ENCODE measurements at places on chromosomes 6 and 20.
A peak's percentile ranks its signal among the peaks of the same experiment; 100 is the strongest.

DNA sequence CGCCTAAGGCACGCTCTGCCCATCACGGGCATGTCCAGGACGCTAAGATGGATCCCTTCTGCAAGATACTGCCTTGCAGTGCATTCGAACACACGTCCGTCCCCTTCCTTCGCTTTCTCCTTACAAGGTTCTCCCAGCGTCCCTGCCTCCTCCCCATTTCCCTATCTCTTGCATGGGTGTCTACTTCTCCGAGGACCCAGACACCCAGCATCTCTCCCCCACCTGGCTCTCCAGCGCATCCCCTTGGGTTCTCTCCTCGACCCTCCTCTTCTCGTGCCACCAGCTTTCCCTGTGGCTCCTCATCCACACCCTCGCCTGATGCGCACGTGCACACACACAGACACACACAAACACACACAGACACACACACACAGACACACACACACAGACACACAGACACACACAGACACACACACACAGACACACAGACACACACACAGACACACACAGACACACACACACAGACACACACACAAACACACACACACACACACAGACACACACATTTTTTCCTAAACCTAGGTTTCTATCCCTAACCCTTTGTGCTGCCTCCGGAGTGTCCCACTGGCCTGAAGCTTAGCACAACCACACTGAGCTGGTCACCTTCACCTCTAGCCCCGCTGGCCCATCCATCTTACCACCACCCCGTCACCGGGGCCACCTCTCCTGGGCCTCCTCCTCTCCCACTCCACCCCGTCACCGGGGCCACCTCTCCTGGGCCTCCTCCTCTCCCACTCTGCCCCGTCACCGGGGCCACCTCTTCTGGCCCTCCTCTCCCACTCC lies 31.9 kb downstream of the ANKRD60 start:
- no peak for DNase-seq

GRCh38 chr6:29255530-29255929 lies 46.0 kb upstream of the OR14J1 start:
- DNase-seq: no peak

DNA sequence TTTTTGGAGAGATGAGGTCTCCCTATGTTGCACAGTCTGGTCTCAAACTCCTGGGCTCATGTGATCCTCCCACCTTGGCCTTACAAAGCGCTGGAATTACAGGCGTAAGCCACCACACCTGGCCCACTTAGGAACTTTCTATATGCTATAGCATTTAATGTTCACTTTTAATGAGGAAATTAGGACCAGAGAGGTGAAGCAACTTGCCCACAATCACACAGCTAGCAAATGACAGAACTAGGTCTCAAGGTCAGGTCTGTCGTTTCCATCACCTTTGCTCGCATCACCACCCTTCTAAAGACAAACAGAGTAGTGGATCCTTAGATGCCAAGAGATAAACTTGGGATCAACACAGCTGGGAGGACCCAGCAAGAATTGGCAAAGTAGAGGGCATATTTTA lies 381.7 kb downstream of the CD83 start:
- DNase-seq: no peak

GRCh38 chr20:40741507-40742106 lies 52.6 kb upstream of the MAFB start:
- peak; percentile 13 for DNase-seq

- DNase-seq: peak; percentile 52
Measured at GRCh38 chr6:41878961-41879405, 16.2 kb downstream of the USP49 start.

DNA sequence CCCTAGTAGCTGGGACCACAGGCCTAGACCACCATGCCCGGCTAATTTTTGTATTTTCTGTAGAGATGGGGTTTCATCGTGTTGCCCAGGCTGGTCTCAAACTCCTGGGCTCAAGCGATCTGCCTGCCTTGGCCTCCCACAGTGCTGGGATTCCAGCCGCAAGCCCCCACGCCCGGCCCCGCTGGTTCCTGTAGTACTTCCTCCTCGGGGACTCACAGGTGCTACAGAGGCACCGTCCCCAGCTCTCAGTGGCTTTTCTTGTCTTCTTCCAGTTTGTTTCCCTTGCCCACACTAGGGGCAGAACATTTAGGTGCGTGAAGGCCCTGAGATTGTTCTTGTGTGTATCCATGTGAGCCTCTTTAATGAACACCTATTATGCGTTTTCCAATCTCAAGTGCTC lies 773 bp upstream of the ZBP1 start:
- no peak for DNase-seq

- DNase-seq: no peak
Measured at GRCh38 chr6:30020626-30021025, 40.4 kb upstream of the POLR1H start.

DNA sequence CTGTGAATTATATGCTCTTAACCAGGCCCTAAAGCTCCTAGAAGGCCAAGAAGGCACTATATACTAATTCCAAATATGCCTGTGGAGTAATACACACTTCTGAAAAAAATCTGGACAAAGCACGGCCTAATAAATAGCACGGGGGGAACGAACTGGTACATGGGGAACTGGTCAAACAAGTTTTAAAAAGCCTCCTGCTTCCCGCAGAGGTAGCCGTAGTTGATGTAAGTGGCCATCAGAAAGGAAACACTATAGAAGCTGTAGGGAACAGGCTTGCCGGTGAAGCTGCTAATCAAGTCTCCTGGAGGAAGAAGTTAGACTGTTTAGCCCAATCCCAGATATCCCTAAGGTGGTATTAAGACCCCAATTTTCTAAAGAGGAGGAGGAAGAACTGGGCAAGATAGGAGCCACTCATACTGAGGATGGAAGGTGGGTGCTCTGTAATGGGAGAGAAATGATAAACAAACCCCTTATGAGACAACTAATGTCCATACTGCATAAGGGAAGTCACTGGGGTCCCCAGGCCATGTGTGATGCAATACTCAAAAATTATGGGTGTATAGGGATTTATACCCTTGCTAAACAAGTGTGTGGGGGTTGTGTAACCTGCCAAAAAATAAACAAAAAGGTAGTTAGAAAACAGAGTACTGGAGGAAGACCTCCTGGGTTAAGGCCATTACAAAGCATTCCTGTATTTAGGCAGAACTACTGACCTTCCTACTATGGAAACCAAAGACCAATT lies 27.1 kb upstream of the ZNF318 start:
- DNase-seq: no peak
